ENCODE measurements at places on chromosomes 1 and 21.

GRCh38 chr1:28782011-28782410, 30.0 kb upstream of the OPRD1 start:
- no peak for DNase-seq

DNA sequence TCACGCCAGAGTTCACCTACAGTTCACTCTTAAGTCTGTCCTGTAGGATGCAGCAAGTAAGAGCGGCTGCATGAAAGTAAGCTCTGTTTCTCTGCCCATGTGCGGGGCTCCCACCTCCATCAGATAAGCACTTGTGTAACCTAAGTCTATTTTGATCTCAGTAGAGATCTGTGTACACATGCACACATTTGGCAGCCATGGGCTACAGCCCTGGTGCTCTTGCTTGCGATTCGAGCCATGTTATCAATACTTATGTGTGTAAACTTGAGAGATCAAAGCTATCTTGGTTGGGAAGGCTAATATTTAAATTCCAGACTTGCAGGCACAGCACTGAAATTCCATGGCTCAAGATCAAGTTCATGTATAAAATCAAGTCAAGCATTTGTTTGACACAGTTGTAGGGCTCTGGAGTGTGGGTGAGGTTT, 244.7 kb upstream of the FGGY start:
- DNase-seq = no peak

GRCh38 chr1:54645806-54646676, 4.5 kb downstream of the MROH7 start:
- no peak for DNase-seq

- DNase-seq = no peak
Observed at GRCh38 chr1:180261524-180262155, 31.6 kb downstream of the LHX4 start.

DNA sequence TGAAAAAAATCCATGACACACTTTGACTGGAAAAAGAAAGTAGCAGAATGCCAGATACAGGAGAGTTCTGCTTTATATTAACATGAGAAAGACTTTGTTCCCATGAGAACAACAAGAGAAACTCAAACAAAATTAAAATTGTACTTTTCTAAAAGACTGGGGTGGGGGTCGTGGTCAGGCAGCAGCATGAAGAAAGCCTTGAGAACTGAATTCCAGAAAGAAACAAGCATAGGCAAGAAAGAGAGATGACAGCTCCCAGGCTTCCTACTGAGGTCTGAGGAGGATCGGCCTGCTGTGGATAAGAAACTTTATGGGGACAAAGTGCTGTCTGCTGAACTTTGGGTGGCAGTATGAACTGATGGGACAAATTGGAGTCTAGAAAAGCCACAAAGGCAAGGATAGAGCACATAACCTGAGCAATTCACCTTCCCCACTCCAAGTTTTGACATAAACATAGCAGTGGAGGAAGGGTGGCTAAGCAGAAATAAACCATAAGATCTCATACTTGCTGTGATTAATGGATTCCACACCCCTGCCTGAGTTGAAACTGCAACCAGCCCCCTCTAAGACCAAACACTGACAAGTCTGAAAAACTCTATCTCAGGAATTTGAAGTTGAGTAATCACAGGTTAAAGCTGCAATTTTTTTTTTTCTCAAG, 43.7 kb downstream of the COL6A1 start:
- DNase-seq = peak; percentile 29

DNA sequence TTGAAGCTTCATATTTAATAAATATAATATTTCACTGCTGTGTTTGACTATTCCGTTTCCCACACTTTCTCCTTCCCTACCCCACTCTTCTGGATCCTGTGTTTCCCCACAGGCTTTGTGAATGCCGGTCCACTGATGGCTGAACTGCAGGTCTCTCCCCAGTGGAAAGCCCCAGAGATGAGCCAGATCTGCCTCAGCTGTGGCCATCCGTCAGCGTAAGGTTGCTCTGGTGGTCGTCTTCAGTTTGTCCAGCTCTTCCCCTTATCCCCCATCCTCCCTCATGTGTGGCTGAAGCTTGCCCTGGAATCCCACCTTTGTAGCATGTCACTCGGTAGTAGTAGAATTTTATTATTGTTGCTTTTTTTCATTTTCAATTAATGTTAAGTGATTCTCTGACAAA, 11.4 kb downstream of the SMAP2 start:
- no peak for DNase-seq

DNA sequence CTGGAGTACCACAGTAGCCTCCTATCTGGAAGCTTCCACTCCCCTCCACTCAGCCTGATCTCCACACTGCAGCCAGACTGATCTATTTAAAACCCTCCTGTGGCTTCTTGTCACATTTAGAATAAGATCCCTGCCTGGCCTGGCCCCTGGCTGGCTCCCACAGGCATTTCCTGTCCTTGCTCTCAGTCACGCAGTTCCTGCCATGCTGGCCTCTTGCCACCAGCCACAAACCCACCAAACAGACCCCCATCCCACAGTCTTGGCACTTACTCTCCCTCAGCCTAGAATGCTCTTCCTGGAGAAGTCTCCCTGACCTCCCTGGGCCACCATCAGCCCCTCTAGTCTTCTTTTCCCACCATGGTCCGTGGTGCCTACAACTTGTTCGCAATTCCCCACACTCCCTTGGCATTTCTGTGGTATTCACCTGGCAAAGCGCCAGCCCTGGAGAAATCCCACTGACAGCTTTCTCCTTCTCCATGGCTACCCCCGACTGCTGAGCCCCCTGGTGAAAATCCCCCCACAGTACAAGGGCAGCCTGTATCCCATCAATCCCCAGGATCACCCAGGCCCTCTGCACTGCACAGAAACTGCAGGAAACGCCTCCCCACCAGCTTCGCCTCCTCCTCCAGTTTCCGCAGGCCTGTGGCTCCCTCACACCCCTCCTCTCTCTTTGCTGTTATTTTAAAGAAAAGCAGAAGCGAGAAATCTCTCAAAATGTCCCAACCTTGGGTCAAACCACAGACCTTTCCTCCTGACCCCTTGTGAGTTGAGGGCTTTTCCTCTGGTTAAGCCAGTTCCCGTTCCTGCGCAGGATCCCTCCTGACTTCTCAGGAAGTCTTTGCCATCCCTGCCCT, 94.5 kb downstream of the SYT2 start:
- no peak for DNase-seq

GRCh38 chr21:17501107-17502006, 11.5 kb upstream of the CXADR start:
- DNase-seq = no peak

DNA sequence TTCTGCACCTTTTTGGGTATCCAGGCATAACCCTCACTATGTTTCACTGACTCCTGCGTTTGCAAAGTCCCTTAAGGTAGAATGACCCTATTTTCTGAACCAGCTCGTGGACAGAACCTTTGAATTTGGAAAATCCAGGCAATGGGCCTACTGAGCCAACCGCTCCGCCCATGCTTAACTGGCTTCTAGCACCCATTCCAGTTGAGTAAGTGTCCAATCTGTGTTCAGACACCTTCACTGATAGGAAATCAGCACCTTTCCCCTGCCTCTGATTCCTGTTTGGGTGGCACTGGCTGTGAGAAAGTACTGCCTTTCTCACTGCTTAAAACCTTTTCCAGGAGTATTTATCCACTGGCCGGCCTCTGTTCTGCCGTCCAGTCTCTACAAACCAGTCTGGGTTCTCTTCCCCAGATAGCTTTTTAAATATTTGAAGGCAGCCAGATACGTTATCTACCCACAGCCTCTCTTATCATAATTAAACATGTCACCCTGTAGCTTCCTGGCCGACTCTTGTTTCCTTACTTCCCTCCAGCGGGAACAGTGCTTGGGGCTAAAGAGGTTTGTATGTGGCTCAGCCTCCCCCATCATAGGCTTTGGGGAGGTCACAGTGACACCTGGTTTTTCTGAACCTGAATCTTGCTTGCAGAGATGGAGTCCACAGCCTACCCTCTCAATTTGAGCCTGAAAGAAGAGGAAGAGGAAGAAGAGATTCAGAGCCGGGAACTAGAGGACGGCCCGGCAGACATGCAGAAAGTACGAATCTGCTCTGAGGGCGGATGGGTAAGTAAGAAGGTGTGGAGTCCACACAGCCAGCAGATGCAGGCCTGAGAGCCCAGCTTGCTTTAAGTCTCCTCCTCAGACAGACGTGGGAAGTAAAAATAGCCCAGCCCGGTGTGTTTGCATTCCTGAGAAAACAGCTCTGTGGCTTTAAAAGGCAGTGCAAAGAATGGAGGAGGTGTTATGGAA, 1.3 kb downstream of the POGK start:
- no peak for DNase-seq

DNA sequence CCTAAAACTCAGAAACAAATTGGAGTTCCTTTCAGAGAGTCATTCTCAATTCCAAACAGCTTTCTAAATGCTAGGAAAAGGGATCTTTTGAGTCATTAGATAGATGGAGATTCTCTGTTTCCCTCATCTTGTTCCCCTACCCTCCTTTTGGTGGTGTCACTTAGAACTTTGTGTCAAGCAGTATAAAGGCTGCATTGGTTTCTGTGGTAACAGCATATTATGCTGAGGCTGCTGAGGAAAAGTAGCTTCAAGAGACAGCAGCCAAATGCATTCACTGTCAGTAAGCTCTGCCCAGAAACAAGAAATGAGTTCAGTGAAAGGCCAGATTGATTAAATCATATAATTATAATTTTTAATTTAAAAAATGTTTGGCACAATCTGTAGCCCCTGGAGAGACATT, 144.1 kb downstream of the LRRC40 start:
- DNase-seq = no peak

DNA sequence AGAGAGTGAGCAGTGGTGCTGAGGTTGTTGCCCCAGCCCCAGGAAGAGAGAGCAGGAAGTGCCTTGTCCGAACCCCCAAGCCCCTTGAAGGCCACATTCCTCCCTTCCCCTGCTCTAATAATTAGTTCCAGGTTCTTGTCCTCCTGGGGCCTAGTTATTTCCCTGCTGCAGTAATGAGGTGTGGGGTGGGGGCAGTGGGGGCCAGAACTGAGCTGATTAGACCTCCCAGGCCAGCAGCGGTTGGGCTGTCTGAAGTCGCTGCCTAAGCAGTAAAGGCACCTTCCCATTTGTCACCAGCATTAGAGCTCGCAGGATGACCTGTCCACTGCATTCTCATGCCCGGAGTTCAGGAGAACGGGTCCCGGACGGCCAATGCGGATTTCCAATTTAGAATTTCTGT, 186.5 kb upstream of the CSF3R start:
- DNase-seq = no peak

DNA sequence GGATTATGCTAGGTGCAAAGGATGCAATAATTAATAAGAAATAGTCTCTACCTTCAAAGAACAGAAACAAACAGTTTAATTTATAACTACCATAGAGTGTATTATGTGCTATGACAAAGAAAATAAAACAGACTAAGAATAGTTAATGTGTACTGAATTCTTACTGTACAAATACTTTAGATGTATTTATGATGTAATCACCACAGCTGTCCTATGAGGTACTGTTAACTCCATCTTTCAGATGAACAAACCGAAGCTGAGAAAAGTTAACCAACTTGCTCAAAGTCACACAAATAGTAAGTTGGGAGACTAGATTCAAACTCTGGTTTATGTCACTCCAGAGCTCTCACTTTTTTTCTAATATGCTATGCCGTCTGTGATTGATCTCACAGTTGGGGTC, 77.0 kb upstream of the FGGY start:
- no peak for DNase-seq

DNA sequence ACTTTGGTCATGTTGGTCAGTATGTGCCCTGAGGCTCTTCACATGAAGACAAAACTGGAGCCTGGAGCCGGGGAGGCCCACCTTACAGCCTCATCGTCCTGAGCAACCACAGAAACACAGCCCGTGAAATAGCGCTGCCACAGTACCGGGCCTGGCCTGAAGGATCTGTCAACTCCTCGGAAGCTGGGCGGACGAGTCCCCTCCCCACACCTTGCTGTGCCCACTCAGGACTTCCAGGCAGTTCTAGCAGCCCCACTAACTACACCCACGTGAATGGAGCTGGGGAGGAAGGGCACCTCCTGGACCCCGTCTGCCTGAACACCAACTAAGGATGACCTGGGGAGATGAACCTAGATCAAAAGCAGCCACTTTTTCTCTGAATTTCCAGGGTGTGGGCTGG, 24.7 kb downstream of the SDE2 start:
- no peak for DNase-seq

DNA sequence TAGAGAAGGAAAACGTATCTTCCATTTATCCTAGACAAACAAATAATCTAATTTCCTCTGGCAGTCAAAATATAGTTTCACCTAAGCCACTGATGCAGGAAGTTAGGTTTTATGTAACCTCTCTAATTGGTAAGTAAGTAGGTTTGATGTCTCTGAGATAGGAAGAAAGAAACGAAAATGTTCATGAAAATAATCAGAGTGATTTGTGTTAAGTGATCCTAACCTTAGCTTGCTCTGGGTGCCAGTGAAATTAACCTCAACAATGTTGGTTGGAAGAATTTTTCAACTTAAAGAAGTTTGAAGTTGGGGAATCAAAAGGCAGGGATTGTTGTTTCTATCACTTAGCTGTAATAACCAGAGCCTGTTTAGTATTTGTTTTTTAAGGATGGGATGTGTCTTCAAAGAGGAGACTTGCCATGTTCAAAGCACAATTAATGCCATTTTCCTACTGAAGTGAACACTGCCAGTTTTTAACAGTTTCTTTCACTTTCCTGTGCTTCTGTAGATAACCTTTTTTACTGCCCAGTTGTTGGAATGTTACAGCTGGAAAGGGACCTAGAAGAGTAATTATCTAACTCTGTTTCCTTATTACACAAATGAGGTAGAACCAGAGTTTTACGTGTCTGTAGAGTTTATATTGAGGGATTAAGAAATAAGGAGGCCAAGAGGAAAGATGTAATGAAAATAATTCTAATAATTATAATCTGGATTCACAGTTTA, 18.4 kb downstream of the HIPK1 start:
- no peak for DNase-seq

- no peak for DNase-seq
Observed at GRCh38 chr1:28865997-28866650, 48.2 kb upstream of the EPB41 start.

- DNase-seq = no peak
Observed at GRCh38 chr1:113963281-113963906, 15.9 kb upstream of the OLFML3 start.

- no peak for DNase-seq
Observed at GRCh38 chr1:57719274-57719673, 295.4 kb upstream of the DAB1 start.

GRCh38 chr1:116182019-116182714, 71.0 kb downstream of the MAB21L3 start:
- no peak for DNase-seq

DNA sequence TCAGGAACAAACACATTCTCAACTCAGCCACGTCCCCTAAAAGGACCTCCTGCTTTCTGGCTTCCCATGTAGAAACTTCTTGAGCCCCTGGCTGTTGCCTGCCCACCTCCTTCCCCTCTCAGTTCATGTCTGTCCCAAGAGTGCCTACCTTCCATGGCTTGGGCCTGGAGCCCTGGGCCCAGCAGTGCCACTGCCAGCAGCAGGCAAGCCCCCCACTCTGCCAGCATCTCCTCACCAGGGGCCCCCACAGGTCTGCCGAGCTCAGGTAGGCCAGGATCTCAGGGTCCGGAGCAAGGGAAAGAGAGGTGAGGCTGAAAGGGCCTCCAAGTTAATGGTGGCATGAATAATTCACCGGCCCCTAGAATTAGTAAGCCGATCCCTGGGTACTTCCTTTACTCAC, at the start of gene CDCP2:
Gene CDCP2 (minus strand): TSS at position 305 of the 400 bp plus-strand sequence. CDS start 78 bp downstream, at position 227.
- DNase-seq = no peak
